ENCODE measurements at places on chromosomes 6 and 20. TPM values are rescaled to one million over a fixed set of nuclear protein-coding genes. Genes with fewer than 3 reads are reported as not detected.

GRCh38 chr6:36649701-36650484 is 28.6 kb upstream of the CDKN1A start:
- no peak for DNase-seq

GRCh38 chr20:60214901-60215815 is 256.9 kb downstream of the CDH26 start:
- DNase-seq: no peak

GRCh38 chr6:122207794-122208193 is 191.7 kb upstream of the HSF2 start:
- DNase-seq: no peak

DNA sequence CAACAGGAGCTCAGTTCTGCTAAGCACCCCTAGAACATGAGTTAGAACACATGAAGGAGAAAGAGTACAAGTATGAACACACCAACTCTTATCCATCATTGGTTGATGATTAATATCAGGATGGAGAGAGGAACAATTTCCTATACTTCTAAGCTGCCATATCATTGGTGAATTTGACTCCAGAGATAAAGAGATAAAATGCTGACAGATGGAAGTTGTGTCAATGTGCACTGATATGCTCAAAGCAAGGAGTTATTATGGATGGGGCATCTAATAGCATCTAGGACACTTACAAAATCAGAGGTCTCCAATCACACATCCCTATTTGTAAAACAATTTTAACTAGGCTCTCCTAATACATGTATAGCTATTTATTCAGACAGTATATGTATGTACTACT is 145.4 kb downstream of the BFSP1 start:
- DNase-seq: no peak

DNA sequence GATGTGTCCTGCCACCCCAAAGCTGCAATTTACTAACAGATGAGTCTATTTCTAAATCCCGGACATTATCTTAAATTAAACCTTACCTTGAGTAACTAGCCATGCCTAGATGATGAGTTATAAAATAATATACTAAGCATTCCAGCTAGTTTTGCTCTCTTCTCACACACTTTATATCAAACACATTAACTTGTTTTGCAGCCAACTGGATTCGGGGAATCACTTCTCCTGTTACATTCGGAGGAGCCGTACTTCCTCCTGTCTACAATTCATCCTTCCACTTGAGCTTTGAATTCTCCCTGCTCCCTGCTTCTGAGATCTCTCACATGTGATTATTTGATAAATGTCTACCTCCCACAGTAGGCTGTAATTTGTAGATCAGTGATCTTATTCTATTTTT is 420.1 kb downstream of the GJA1 start:
- DNase-seq: no peak

The CCDC170 gene
- 0.36 TPM for total RNA-seq

The RHAG gene
- total RNA-seq: 0.44 TPM

The RWDD2A gene
- 3.3 TPM for total RNA-seq

The FAXC gene
- total RNA-seq: 0.49 TPM

The CDKN1A gene
- total RNA-seq: 67.2 TPM
